ENCODE measurements at places on chromosomes 12 and 14.

- DNase-seq: peak; percentile 51
Measured at GRCh38 chr14:102525219-102525928, 15.8 kb upstream of the ANKRD9 start.

GRCh38 chr14:98512501-98513251, 759.3 kb downstream of the BCL11B start:
- no peak for DNase-seq

DNA sequence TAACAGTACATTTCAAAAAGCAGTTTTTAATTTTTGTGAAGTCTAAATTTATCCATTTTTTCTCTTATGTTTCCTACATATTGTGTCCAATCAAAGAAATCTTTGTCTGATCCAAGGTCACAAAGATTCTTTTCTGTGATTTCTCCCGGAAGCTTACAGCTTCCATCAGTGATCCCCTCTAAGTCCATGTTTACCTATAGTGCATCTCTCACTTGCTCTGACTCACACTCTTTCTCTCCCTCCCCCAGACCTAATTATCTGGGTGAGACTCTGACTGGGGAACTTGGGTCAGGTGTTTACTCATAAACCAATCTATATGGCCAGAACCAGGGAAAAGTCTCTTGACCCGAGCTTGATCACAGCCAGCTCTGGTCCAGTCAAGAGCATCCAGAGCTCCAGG, 224.4 kb downstream of the SPTSSA start:
- DNase-seq: no peak

GRCh38 chr12:10968765-10969456, 17.8 kb downstream of the TAS2R50 start:
- DNase-seq: no peak

- DNase-seq: no peak
Measured at GRCh38 chr12:28776220-28776619, 372.9 kb upstream of the FAR2 start.

DNA sequence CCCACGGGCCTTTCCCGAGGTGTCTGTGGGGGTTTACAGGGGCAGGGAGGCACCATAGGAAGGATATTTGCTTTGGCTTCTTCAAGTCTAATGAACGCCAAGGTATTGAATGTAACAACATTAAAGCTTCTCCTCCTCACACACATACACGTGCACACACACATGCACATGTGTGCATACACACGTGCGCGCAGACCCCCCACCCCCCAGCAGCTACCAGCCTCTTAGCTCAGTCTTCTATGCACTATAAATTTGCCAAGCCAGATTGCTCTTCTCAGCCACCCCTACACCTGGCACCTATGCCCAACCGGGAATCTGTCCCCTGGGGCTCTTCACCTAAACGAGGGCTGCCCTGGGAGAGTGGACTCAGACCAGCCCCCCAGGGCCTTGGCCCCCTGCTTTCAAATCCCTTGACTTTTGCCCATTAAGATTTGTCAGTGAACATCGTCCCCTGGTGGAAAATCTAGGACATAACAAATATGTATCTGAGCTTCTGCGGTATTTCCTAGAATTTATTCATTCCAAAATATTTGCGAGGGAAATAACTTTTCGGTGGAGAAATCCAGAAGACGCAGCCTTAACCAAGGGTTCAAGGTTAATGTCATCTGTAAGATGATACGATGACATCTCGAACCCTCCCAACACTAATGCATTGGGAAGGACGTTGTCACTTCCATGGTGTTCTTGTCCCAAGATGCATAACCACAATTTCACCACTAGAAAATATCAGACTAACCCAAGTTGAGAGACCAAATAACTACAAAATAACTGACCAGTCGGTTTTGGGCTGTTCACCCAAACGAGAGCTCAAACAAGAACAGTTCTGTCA, 330.4 kb downstream of the MED13L start:
- DNase-seq: no peak

DNA sequence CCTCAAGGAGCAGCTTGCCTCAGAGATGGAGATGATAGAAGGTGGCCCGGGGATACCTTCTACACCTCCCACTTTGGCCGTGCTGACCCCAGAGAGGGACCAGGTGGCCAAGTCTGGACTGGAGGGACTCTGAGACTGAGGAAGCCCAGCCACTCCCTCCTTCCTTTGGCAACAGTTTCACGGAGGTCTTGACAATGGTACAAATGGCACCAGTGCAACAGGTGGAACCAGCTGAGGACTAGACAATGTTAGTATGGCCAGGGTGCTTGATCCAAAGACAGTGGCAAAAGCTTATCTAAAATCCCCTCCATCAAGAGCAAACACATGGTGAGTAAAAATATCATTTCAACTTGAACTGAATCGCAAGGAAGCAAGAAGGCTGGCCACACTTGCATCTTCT, 117.4 kb downstream of the FOXN3 start:
- DNase-seq: no peak

DNA sequence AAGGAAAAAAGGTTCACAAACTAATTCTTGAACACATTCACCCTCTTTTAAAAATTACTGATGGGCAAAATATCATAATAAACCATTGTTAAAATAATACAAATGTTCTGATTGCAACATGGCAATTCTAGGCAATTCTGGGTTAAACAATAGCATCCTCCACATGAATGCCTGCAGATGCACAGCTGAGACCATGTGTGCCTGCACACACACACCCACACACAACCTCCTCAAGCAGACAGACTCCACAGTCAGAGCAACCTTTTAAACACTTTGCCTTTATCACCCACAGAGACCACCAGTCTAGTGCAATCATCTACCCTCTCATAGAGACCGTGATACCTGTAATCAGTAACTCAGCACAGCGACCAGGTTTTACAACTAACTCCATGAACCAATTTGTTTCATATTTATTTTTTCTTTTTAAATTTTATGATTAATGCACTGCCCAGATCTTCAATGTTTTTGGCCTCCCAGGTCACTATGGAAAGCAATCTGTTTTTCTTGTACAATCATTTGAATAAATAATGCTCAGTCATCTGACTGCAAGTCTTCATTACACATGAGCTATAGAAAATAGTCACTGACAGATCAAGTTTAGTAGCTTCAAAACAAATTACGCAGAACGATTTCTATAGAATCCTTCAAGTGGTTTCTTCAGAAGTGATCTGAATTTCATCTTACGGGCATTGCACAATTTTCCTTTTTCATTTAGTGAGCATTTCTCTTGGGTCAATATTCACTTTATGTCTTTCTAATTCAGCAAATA, 105.8 kb downstream of the PRKD1 start:
- no peak for DNase-seq

- no peak for DNase-seq
Measured at GRCh38 chr12:29286081-29286790, 94.7 kb downstream of the ERGIC2 start.

DNA sequence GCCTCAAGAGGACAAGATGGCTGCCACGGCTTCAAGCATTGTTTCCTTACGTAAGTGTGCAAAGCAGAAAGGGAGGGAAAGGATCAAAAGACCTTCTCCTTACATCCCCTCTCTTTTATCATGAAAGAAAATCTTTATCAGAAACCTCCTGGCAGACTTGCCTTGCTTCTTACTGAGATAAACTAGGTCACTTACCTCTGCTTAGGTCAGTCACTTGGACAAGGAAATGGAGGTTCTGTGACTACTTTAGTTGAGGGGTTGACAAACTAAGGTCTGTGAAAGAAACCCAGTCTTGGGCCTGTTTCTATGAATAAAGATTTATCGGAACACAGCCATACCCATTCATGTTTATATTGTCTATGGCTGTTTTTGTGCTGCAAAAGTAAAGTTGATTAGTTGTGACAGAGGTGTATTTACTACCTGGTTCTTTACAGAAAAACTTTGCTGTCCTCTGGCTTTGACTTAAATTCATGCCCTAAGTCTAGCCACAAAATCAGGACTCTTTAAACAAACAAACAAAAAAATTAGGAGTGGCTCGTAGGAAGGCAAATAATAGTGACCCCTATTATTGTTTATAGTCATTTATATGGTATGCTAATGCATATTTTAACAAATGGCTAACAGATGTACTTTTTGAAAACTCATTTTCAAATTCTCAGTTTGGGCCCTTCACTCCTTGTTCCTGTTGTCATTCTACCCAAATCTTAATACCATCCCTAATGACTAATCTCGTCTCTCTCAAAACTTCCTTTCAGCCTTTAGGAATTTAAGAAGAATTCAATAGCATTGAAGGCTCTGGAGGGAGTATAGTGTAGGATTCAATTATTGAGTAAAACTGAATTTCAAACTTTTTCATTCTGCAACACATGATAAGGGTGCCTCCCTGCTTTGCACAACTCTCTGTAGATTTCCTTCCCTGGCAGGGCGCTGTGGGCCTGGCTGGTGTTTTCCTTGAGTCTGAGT, 42.0 kb upstream of the ATP2B1 start:
- DNase-seq: no peak

DNA sequence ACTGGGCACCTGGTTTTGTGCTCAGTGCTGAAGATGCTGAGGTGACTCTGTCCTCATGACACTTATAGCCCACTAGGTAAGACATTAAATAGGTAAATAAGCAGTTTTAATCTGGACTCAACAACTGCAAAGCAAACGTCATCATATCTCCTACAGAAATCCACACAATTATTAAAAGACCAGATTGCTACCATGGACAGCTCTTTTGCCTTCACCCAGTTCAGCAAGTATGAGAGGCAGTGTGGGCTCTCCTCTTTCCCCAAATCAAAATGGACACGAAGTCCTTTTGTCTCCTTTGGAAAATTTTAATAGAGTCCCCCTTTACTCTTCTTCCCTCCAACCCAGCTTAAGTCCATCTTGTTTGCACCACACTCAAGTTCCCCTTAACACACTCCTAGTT, 171.1 kb downstream of the RPAP3 start:
- no peak for DNase-seq

- no peak for DNase-seq
Measured at GRCh38 chr12:2301531-2302461, 249.0 kb downstream of the CACNA1C start.

DNA sequence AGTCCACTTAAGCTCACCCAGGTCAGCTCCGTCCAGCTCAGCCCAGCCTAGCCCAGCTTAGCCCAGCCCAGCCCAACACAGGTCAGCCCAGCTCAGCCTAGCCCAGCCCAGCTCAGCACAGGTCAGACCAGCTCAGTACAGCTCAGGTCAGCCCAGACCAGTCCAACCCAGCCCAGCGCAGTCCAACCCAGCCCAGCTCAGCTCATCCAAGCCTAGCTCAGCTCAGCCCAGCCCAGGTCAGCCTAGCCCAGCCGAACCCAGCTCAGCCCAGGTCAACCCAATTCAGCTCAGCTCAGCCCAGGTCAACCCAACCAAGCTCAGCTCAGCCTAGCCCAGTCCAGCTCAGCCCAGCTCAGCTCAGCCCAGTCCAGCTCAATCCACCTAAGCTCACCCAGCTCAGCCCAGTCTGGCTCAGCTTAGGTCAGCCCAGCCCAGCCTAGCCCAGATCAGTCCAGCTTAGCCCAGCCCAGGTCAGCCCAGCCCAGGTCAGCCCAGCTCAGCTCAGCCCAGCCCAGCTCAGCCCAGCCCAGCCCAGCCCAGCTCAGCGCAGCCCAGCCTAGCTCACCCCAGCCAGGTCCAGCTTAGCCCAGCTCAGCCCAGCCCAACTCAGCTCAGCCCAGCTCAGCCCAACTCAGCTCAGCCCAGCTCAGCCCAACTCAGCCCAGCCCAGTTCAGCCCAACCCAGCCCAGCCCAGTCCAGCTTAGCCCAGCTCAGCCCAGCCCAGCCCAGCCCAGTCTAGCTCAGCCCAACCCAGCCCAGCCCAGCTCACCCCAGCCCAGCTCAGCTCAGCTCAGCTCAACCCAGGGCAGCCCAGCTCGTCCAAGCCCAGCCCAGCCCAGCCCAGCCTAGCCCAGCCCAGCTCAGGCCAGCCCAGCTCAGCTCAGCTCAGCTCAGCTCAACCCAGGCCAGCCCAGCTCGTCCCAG, 184.0 kb downstream of the TMEM121 start:
- DNase-seq: peak; percentile 41

- DNase-seq: no peak
Measured at GRCh38 chr12:91989143-91989542, 156.5 kb downstream of the BTG1 start.

- DNase-seq: no peak
Measured at GRCh38 chr12:27824126-27824842, 44.2 kb upstream of the MANSC4 start.

DNA sequence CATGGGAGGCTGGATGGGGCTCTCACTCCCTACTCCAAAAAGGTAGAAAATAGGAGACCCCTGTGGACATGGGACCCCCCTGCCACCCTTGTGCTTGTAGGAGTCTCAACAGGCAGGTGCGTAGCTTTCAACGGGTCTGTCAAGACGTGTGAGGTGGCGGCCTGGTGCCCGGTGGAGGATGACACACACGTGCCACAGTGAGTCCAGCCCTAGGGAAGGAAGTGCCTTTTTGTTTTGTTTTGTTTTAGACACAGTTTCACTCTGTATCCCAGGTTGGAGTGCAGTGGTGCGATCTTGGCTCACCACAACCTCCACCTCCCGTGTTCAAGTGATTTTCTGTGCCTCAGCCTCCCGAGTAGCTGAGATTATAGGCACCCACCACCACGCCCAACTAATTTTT, 12.9 kb downstream of the P2RX4 start:
- peak; percentile 40 for DNase-seq

GRCh38 chr14:104244221-104245011, 106.0 kb downstream of the KIF26A start:
- DNase-seq: no peak

- no peak for DNase-seq
Measured at GRCh38 chr14:78975734-78976133, 805.6 kb downstream of the NRXN3 start.

DNA sequence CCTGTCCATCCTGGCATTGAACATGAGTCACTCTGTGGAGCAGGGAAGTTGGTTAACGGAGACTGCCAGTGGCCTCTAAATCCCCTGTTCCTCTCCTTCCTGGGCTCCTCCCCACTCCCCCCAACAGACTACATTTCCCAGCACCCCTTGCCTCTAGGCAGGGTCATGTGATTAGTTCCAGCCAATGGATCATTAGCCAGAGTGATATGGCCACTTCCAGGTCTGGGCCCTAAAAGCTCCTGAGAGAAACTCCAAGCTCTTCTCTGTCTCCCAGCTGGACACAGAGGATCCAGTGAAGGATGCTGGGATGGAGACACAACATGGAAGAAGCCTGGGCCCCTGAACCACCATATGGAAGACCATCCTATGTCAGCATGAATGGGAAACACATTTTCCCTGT, 54.4 kb upstream of the RFLNA start:
- DNase-seq: no peak

DNA sequence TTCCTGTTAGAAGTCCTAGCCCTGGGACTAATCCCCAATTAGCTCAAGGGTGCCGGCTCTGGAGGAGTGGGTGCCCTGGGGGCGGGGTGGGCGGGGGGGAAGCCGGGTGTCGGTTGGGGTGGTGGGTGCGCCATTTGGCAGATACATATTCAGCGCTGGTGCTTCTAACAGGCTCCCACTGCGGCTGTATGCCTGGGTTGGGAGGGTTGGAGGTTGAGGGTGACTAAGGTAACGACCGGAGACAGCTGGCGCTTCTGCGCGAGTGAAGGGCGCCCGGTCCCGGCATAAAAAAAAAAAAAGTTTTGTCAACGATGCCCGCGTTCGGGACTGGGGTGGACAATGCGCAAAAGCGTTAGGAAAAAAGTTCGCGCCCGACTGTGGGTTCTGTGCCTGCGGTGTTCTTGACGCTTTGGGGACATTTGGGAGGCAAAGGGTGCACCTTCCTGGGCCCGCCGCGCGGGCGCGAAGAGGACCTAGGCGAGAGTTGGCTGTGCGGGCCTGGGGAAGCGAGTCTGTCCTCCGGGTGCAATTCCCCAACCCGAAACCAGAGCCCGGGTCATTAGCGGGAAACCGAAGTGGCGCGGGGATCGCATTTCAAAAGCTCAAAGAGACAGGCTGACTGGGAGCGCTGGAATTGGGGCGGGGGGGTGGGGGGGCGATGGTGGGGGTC, 19.2 kb downstream of the TBX3 start:
- no peak for DNase-seq

All from CD14-positive monocyte (primary cell).